Endodermal cell (in vitro differentiated cells): ENCODE measurements at places on chromosomes 11 and 22. TPM values are rescaled to one million over a fixed set of nuclear protein-coding genes. Genes with fewer than 3 reads are reported as not detected.

DNA sequence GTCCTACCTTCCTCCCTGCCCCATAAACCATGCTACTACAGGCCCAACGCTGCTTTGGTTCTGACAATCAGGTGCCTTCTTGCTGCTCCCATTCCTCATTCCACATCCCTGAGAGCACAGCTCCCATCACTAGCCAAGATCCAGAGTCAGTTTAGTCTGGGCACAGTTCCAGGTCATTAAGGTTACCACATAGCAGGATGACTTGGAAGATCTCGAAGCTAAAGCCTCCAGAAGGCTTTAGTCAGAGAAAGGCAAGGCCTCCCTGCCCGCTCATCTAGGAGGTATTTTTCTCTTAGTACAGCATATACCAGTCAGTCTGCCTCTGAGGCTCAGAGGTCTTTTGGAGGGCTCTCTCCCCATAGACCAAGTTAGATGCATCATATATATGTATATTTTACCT is 30.3 kb downstream of the TRIM66 start:
- H3K36me3 ChIP-seq: no peaks in the 10 kb centered on the region
- no peak overlapping the region for H3K27ac ChIP-seq
- H3K4me1 ChIP-seq: no peaks in the 10 kb centered on the region
- no peak overlapping the region for H3K4me3 ChIP-seq
- DNase-seq: no peak

TMEM223 gene
- 17.5 to 21.0 TPM (median 18.5 TPM) in 3 replicates for total RNA-seq

DNA sequence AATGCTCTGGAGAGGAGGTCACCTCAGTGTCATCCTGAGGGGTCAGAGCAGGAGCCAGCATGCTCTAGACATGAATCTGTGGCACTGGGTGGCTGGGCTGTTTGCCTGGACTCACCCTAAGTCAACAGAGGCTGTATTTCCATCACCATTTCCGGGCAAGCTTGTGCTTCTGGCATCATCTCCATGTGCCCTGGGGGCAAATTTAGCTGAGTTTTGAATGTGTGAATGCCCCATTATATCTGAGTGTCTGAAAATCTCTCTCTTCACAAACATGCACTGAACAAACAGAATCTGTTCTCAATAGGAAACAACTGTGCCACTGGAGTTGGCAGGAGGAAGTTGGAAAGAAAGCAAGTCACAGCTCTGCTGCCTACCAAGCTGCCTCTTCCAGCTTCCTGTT is 356.2 kb downstream of the GRM5 start:
- peak; percentile 50 for DNase-seq
- H3K27me3 ChIP-seq: no peaks in the 10 kb centered on the region
- no peak overlapping the region for H3K27ac ChIP-seq
- H3K4me3 ChIP-seq: no peak overlapping the region
- H3K36me3 ChIP-seq: no peaks in the 10 kb centered on the region

- no peak overlapping the region for H3K27ac ChIP-seq
- no peaks in the 10 kb centered on the region for H3K36me3 ChIP-seq
- no peak overlapping the region for H3K4me3 ChIP-seq
- H3K4me1 ChIP-seq: no peaks in the 10 kb centered on the region
- H3K27me3 ChIP-seq: no peaks in the 10 kb centered on the region
Observed at GRCh38 chr11:113213549-113213948, 100.8 kb upstream of the TTC12 start.

GRAP2 gene
- 0.09 to 0.90 TPM (median 0.11 TPM) in 3 replicates for total RNA-seq

DNA sequence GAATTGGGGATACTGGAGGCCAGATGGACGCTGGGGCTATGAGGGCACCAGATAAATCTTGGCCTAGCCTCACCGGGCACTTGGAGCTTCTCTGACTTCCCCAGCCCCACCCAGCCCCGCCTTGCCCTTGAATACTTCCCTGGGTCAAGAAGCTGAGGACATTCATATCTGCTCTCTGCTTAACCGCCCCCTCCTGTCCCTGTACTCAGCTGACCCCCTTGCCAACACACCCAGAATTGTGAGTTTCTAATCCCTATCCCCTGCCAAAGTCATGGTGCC is 22.0 kb downstream of the FADS3 start:
- H3K27ac ChIP-seq: peak overlapping the region; percentile 67
- H3K36me3 ChIP-seq: peaks cover 22% of the 10 kb centered on the region
- H3K4me1 ChIP-seq: no peaks in the 10 kb centered on the region

GRCh38 chr11:129917231-129917630 is 21.9 kb upstream of the NFRKB start:
- peaks cover 23% of the 10 kb centered on the region for H3K36me3 ChIP-seq
- no peaks in the 10 kb centered on the region for H3K27me3 ChIP-seq
- H3K4me1 ChIP-seq: no peaks in the 10 kb centered on the region
- no peak overlapping the region for H3K27ac ChIP-seq
- no peak overlapping the region for H3K4me3 ChIP-seq
- DNase-seq: no peak

SUSD2 gene
- total RNA-seq: 1.6 and 1.8 TPM in 2 replicates

GRCh38 chr11:44145011-44145775 is 49.7 kb downstream of the EXT2 start:
- DNase-seq: no peak
- H3K27me3 ChIP-seq: no peaks in the 10 kb centered on the region
- H3K36me3 ChIP-seq: peaks cover 20% of the 10 kb centered on the region
- H3K4me1 ChIP-seq: no peaks in the 10 kb centered on the region
- no peak overlapping the region for H3K27ac ChIP-seq

- no peak overlapping the region for H3K27ac ChIP-seq
- H3K27me3 ChIP-seq: no peaks in the 10 kb centered on the region
- no peak for DNase-seq
- H3K4me3 ChIP-seq: no peak overlapping the region
Observed at GRCh38 chr22:44622679-44623078, 79.3 kb upstream of the PRR5 start.

DNA sequence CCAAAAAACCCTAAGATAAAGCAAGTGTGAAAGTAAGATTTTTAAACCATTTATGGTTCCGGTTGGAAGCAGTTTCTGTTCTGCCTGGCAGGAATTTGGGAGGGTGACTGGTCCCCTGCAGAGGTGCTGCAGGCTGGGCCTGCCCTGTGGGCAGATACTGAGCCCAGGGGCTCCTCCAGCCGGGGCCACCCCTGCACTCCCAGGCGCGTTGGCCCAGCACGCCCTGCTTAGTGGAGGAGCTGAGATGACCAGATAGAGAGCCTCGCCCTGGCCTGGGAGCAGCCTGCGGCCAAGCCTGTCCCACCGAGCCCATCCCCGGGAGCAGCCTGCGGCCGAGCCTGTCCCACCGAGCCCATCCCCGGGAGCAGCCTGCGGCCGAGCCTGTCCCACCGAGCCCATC is 8.0 kb downstream of the PHLDA2 start:
- H3K27me3 ChIP-seq: no peaks in the 10 kb centered on the region
- H3K36me3 ChIP-seq: no peaks in the 10 kb centered on the region
- no peak overlapping the region for H3K27ac ChIP-seq
- DNase-seq: no peak
- no peak overlapping the region for H3K4me3 ChIP-seq

DNA sequence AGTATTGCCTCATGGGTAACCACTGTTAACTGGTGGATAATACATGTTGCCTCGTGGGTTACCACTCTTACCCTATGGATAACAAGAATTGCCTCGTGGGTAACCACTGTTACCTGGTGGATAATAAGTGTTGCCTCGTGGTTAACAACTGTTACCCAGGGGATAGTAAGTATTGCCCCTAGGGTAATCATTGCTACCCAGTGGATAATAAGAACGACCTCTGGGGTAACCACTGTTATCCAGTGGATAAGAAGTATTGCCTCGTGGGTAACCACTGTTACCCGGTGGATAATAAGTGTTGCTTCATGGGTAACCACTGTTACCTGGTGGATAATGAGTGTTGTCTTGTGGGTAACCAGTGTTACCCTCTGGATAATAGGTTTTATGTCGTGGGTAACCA is 28.1 kb upstream of the NXPE4 start:
- H3K4me1 ChIP-seq: no peaks in the 10 kb centered on the region
- DNase-seq: peak; percentile 3
- H3K27me3 ChIP-seq: no peaks in the 10 kb centered on the region

DNA sequence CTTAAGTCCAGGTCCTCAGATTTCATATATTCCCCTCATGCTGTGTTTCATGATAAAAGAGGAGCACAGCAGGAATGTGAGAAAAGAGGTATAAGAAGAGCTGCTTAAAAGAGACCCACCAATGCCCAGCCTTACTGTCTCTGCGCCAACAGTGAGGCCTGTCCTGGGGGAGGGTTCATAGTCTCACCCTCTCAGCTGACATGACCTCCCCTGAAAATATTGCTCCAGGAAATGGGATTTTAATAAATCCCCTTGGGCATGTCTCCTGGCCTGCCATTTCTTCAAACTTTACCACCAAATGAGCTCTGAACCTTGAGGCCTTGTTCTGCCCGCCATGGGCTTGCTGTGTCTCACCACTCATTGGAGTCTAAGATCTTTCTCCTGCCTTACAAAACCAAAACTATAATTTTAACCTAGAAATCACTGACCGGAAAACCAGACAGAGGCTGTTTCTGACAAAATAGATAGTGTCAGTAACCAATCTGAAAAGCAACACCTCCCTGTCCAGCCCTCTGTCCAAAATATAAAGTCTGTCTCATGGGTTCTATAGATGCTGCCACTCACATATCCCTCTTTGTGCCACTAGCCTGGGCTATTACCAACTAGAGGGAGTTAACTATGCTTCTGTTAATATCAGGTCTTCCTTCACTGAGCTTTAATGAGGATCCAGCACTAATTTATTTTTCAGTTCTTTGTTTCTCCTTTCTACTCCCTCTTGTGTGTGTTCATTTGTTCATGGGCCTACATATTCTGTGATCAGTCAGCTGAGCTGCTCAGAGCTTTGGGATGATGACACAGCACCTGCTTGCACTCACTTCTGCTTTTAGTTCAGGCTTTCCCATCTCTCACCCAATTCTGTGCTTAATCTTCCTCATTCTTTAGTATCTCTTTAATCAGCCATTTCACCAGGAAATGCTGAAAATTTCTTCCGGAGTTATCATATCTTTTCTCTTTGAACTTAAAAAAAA is at the start of gene OR2AG2:
Gene OR2AG2, minus strand, starts transcription at position 51 of the 968 bp plus-strand sequence. CDS start 3,019 bp downstream, outside the sequence.
- H3K36me3 ChIP-seq: no peaks in the 10 kb centered on the region
- no peak within 1 kb of the TSS for H3K4me3 ChIP-seq
- H3K4me1 ChIP-seq: no peaks in the 10 kb centered on the region
- no peak for DNase-seq
- no peaks in the 10 kb centered on the region for H3K27me3 ChIP-seq

MS4A6E gene
- not detected in 2 replicates for total RNA-seq

INSC gene
- total RNA-seq: not detected in 2 replicates

SLC37A2 gene
- total RNA-seq: 1.3 to 2.0 TPM (median 1.9 TPM) in 3 replicates

TST gene
- total RNA-seq: 21.7 to 39.2 TPM (median 38.2 TPM) in 3 replicates

WNT11 gene
- 0.53 to 2.3 TPM (median 0.65 TPM) in 3 replicates for total RNA-seq

DNA sequence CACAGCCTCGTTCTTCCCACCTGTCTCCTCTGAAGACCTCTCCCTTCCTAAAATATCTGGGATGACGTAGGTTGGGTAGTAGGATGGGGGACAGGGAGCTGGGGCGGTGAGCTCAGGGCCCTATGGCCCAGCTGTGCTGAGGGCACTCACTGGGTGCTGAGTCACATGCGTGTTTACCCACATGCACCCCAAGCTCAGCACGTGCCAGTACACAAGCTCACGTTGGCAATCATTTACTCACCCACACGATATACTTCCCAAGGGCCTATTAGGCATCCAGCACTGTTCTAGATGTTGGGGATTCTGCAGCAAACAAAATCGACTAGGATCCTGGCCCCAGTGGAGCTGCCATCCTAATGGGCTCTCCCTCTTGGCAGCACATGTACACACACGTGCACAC is 28.7 kb downstream of the ARAP1 start:
- no peak overlapping the region for H3K4me3 ChIP-seq
- H3K36me3 ChIP-seq: peaks cover 19% of the 10 kb centered on the region
- H3K27ac ChIP-seq: no peak overlapping the region
- DNase-seq: no peak
- no peaks in the 10 kb centered on the region for H3K27me3 ChIP-seq
